ENCODE measurements at places on chromosomes 3 and 15.

GRCh38 chr15:74868059-74868458 is 5.1 kb downstream of the SCAMP2 start:
- DNase-seq: no peak

- peak; percentile 77 for DNase-seq
Measured at GRCh38 chr3:61564395-61565059, 3.2 kb downstream of the PTPRG start.

DNA sequence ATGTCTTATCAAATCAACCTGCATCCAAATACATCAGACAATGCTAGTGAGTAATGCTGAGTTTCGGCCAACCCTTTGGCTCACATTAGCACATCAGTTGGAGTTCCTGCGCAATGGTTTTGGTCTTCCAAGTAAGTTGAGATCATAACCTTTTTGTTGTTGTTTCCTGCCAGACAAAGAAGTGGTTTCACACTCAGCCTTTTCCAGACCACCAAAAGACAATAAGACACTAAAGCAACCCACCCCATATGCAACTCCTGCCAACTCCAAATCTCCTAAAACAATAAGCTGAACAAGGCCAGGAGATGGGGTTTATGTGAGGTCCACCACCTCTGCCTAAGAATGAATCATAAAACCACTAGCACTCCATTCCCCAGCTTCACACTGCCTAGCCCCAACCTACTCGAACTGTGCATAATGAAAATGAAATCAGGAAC is 177.0 kb downstream of the ERC2 start:
- no peak for DNase-seq

DNA sequence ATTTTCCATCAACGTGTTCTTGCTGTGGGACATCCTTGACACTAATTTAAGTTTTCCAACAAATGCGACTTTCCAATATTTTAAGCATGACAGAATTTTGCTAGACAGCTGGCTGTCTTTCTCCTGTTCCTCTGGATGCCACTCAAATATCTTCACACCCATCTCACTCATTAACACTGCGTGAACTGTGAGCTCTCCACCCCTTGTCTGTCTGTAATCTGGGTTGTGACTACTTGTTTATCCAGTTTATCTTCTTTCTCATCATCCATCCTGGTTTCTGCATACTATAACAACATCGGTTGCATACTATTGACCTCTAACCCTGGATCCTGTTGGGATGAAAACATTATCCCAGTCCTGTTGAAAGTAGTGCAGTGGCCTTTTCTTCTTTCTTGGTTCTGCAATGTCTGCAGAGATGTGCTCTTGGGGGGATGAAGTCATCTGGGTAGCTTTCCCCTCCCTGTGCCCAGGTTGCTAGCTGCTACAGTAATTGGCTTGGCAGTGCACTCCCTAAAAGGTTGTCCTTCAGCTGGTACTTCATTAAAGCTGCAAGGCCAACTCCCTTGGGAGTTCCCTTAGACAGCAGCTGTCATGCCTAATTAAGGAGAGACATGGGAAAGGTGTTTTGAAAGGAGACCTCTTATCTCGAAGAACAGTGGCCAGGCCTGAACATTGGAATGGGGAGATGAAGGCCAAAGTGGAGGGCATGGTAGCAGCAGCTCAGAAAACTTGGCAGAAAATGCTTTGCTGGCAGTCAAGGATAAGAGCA is 24.7 kb downstream of the KAT2B start:
- DNase-seq: no peak

DNA sequence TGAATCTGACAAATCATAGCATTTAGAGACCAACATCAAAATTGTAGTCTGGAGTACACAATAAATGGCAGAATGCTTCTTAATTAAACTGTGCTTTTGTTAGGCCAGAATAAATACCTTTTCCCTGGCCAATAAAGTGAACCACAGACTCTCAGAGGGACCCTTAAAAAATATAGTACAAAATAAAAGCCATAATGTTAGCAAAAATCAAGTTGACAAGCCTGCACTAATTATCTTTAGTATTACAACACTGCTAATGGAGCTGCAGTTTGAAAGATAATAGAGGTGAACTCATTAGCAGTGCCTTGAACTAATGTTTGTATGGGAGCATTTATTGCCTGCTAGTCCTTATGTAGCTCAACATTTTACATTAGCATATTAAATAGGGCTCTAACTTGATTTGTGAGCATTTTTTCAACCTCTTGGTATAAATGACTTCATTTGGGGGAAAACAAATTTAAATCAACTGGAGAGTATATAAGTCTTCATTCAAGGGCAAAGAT is 801.3 kb downstream of the EPHA3 start:
- DNase-seq: no peak

DNA sequence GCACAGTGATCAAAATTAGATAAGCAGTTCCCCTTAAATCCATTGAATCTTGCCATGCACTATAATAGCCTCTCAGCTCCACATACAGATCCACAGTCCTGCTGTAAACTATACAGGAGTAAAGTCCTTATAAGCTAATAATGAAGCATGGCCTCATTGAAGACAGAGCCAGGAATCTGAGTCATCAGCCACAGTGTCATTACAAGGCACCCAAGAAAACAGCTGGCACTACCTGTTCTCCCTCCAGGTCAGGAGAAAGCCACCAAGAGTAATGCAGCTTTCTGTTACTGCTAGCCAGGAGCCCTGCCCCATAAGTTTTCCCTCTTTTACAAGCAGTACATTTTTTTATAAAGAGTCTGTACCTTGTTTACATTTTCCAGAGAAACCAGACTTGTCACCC is 27.3 kb downstream of the WDR49 start:
- DNase-seq: no peak

DNA sequence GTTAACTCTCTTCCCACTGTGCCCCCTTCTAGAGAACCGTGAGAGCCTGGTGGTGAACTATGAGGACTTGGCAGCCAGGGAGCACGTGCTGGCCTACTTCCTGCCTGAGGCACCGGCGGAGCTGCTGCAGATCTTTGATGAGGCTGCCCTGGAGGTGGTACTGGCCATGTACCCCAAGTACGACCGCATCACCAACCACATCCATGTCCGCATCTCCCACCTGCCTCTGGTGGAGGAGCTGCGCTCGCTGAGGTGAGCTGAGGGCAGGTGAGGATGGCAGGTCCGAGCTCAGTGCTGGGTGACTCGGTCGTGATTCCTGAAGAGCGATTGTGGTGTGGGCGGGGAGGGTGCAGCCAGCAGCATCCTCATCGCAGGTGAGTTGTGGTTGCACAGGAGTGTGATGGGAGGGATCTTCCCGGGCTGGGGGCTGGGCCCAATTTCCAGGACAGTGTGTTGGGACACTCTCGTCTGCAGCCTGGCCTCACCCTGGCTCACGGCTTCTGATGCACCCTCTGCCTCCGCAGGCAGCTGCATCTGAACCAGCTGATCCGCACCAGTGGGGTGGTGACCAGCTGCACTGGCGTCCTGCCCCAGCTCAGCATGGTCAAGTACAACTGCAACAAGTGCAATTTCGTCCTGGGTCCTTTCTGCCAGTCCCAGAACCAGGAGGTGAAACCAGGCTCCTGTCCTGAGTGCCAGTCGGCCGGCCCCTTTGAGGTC is 8.0 kb downstream of the MCM2 start:
- DNase-seq: no peak

DNA sequence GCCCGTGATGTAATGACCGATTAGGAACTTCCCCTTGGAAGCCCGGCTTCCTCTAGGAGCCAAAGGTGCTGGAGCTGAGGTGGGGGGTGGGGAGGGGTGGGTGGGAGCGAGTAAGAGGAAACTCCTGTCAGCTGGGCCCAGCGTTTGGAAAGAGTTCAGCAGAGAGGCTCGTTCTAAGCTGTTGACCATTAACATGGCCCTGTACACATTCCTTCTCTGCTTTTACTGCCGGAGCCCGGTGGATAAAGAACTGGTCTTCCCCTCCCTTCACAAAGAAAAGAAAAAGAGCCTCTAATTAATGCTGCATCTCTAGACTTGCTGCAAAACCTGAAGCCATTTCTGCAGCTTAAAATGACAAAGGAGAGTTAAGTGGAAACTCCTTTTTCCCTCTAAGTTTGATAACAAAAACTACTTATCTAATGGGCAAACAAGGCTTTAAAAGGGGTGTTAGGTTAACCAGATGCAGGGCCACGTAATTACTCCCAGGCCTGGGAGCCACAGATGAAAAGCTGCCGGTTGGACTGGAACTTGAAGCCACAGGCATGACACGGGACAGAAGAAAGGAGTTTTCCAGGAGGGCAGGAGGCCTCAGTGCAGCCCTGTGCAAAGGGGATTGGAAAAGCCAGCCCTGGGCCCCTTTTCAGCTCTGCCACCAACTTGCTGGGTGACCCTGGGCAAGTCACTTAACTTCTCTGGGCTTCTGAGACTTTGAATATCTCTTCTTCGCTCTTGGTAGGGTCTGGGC is 71.3 kb downstream of the SMAD6 start:
- DNase-seq: no peak

DNA sequence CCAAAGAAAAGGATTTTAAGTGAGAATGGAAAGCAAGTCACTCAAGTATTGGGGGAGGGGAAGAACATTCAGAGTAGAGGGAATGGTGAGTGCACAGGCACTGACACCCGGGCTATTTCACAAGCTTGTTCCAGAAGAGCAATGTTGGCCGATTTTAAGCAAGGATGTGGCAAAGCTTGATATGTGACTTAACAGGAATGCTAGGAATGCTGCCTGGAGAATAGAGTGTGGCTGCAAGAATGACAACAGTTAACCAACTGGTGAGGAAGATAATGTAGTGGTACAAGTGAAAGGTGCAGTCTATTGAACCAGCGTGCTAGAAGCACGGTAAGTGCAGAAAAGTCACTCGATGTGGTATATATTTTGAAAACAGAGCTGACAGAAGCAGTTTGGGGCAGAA is 6.2 kb upstream of the CCDC80 start:
- peak; percentile 13 for DNase-seq

Measured in right kidney (tissue), 9 donors.